Activated CD4-positive, CD25-positive, alpha-beta regulatory T cell (primary cell): ENCODE measurements at places on chromosomes 2 and 18.

DNA sequence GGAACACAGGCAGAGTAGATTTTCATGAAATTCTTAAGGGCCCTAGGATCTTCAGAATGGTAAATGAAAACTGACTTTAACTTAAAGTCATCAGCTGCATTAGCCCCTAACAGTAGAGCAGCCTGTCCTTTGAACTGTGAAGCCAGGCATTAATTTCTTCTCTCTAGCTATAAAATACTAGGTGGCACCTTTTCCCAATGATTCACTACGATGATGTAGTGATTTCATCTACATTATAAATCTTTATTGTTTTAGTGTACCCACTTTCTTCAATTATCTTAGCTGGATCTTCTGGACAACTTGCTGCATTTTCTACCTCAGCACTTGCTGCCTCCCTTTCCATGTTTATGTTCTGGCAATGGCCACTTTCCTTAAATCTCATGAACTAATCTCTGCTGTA, 290.5 kb downstream of the NOL4 start:
- DNase-seq: no peak

- no peak for DNase-seq
Observed at GRCh38 chr2:106096299-106097037, 97.6 kb downstream of the UXS1 start.

DNA sequence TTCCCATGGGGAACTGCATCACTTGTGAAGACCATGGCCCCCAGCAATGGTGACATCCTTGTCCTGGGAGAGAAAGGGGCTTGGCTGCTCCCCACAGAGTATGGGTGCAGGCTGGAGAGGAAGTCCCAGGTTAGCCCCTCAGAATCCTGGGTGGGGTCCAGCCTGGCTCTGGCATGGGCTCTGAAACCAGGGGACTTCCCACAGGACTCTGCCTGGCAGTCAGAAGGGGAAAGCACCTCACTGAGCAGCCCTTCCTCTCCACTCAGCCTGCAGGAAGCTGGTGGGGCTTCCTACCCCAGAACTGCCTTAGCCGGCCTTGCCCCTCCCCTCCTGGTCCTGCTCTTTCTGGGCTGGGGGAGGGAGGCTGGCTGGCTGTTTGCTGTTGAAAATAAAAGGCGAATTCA, 3.7 kb downstream of the NEURL3 start:
- no peak for DNase-seq

DNA sequence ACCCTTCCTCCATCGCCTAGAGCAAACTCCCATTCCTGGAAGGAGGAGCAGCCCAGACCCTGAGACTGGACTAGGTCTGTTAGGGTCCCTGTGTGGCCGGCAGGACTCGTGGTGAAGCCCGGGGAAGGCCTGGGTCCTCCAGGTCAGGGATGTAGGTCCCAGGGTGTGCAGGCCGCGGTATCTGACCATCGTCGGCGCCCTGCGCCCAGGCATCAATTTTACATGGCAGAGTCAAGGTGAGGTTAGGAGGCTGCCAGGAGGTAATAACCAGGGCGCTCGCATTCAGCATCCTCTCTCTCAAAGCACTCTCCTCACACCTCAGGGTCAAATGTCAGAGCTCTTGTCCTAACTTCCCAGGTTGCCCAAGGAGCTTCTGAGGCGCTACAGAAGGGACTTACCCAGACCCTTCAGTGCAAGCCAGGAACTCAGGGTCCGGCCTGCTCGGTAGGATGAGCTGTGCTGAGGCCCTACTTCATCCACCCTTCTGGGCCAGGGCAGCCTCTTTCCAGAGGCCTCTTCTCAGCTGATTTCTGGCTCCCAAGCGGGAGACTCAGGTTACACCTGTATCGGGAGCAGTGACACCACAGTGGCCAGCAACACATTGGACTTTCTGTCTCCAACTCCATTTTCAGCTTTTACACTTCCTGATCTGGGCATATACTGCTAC, 628 bp downstream of the SH2D6 start:
- DNase-seq: no peak

GRCh38 chr2:238528953-238529781, 102.4 kb downstream of the ASB1 start:
- DNase-seq: no peak

GRCh38 chr2:38155-38554, 8.2 kb downstream of the FAM110C start:
- no peak for DNase-seq

DNA sequence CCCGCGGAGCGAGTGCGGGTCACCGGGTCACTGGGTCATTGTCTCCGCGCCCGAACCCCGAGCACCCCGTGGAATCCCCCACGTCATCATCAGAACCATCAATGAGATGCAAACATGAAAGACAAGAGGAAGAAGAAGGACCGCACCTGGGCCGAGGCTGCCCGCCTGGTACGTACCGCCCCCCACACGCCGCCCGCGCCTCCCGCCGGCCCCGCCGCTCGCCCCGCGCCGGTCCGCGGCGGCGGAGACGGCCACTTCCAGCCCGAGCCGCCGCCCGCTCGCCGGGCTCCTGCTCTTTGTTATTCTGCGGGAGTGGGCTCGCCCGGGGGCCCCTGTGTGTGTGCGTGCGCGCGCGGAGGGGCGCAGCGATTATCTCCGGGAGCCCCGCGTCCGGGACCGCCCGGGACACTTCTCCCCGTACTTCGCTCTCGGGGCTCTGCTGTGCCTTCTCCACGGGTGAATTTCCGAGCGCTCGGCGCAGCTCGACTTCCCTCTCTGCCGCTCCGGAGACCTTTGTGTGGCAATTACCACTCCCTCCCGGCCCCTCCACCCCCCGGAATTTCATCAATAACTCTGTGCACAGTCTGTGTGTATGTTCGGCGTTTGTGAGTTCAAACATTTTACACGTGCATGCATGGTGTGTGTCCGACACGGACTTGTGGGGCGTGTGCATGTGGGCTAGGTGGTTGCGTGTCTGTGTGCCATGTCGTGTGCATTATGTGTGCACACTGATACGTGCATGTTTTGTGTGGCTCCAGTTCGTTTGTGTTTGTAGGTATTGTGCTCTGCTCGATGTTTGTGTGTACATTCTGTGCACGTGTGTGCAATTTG, 714 bp downstream of the ASXL3 start:
- DNase-seq: no peak

DNA sequence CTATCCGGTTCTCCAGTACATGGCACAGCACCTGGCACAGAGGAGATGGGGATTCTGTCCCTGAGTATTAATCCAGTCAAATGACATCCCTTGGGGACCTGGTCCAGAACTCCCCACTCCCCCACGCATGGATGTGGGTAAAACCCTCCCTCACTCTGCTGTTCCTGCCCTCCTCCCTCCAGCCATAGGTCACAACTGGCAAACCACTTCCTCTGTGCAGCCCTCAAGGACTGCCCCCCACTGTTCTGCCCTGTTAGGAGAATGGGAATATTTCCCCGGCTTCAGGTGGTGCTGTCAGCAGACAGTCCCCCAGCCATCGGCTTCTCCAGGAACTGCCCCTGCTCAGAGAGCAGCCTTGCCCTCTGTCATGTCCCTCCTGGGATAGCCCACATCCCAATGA, 1.5 kb upstream of the TFCP2L1 start:
- no peak for DNase-seq

GRCh38 chr2:6934758-6935651, 17.8 kb downstream of the RNF144A start:
- DNase-seq: no peak

DNA sequence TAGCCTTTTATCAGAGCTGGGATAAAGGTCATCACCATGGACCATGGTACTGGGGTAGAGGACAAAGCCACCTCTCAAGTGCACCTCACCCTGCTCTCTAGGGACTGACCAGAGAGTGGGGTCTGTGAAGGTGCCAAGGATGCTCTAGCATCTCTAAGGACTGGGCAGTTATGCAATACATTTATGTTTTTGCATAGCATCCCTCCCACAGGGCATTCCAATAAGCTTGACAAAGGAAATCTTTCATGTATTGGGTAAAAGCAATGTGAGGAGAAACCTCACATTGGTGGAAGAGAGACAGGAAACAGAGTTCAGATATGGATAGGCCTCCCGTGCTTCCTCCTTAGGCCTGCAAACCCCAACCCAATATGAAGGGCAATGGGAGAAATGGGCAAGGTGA, 31.6 kb downstream of the STK39 start:
- no peak for DNase-seq

DNA sequence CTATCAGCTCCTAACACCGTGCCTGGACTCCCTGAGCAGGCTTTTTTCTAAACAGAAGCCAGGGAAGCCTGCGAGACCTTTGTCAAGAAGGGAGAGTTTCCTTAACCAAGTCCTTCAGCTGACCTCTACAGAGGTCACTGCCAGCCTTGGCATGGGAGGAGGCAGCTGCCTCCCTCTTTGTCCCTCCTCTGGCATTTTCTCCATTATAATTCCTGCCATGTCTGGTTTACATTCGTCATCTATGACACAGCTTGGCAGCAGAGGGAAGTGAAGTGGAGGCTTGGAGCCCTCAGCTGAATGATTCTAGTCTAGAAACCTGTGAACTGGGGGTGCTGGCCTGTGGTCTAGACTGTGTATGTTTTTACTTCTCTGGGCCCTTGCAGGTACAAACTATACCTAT, 22.5 kb downstream of the LIPG start:
- DNase-seq: no peak

- DNase-seq: no peak
Observed at GRCh38 chr2:129229830-129230441, 749.5 kb upstream of the RAB6C start.

- no peak for DNase-seq
Observed at GRCh38 chr2:39837856-39838453, 58.9 kb upstream of the THUMPD2 start.

- no peak for DNase-seq
Observed at GRCh38 chr2:135299165-135299564, 231.9 kb downstream of the ZRANB3 start.

DNA sequence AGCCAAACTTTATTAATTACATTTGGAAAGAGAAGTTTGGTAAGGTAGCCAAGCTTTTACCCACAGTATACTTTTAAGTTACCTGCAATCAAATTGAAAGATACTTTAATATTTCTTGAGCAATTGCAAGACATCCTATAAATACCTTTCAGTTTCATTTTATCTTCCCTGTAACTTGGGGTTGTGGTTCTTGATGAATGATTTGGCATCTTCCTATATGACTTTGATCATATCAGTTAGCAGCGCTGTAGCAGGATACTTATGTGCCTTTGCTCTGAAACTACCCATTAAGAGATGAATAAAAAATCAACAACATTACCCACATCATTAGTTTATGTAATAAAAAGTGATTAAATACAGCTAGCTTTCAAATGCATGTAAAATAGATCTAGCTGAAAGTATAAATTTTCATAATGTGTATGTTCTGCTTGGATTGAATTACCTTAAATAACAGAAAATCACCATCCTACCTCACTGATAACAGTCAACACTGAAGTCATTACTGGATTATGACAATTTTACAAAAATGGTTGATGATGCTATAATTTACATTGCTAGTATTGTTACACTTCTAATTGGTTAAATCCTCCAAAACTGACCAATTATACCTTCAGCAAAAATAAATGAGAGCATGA, 50.4 kb downstream of the MMADHC start:
- DNase-seq: no peak

DNA sequence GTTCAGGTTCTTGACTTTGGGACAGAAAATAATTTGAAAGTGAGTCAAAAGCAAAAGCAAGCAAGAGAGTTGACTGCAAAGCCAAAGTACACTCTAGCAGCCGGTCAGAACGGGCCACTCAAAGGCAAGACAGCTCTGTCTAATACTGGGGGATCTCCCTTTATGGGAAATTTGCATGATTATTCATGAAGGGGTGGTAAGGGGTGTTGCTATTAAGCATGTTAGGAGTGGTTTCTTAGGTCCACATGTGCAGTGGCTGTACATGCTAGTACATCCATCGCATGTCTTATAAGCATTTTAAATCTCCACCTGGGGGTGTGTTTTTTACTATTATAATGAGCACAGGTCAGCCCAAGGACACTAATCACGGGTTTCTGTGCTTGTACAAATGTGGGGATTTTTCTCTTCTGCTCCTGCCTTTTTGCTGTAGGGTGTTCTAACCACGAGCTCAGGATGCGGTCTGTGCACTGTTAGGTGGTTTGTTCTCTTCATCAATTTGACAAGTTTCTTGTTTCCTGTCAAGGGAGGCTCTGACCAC, 60.2 kb upstream of the SPP2 start:
- peak; percentile 7 for DNase-seq

- DNase-seq: no peak
Observed at GRCh38 chr18:47585136-47585535, 333.7 kb upstream of the SKOR2 start.

DNA sequence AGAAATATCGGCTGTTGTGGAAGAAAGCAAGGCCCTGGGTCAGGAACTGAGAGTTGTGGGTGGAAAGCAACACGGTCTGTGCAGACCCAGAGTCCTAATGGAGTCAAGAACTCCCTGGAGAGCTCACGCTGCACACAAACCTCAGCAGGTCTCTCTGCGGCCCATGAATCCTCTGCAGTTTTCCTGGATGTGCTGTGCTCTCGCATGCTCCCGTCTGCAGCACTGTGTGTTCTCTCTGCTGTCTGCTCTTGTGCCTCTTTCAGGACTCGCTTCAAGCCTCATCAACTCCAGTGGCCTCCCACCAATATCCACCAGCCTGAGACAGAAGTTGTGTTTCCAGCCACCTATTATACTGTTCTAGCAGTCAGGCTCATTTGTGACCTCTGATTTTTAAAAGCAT, 24.3 kb downstream of the RNU4ATAC start:
- DNase-seq: no peak

DNA sequence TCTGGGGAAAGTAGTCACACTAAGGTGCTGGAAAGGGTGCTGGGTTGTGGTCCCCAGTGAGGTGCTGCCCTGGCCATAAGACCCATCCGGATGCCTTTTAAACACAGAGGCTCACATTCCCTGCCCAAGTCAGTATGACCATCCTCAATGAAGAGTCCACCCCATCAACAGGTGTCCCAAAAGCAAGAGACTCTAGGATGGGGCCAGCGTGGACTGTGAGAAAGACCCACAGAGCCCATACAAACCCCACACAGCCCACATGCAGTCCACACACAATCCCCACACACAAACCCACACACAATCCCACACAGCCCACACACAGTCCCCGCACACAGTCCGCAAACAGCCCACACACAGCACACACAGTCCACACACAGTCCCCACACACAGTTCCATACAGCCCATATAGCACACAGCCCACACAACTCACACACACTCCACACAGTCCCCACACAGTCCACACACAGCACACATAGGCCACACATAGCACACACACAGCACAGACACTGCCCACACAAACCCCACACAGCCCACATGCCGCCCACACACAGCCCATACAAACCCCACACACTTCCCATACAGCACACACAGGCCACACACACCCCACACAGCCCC, 241.4 kb upstream of the SALL3 start:
- DNase-seq: no peak

GRCh38 chr2:149388120-149388816, 57.9 kb downstream of the LYPD6 start:
- no peak for DNase-seq
